ENCODE measurements at places on chromosomes 5 and 9. TPM values are rescaled to one million over a fixed set of nuclear protein-coding genes. Genes with fewer than 3 reads are reported as not detected.

The UBTD2 gene
- 48.8 TPM for total RNA-seq

The LRRC26 gene
- total RNA-seq = not detected

The BTNL9 gene
- 5.3 TPM for total RNA-seq

The WNT8A gene
- total RNA-seq = not detected

The ADAMTS6 gene
- total RNA-seq = 3.2 TPM

GRCh38 chr9:26744191-26744965 lies 148.2 kb downstream of the CAAP1 start:
- DNase-seq = peak; percentile 31

- no peak for DNase-seq
Measured at GRCh38 chr5:113178073-113178779, 201.6 kb downstream of the DCP2 start.

DNA sequence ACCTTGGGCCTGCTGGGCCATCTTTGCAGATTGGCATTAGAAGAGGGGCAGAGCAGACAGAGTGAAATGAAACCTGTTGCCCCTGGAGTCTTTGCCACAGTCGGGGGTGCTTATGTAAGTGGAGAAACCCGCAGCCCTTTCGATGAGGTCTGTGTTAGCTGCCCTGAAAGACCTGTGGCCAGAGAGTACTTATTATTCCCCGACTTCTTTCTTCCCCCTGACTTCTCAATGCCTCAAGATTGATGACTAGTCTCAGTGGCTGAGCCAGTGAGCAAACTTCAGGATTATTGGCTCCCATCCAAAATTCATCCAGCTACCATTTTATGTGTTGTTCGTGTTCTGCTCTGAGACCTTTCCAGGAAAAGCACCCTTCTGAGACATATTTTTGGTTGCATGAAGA lies 7.6 kb downstream of the NTRK2 start:
- DNase-seq = no peak

DNA sequence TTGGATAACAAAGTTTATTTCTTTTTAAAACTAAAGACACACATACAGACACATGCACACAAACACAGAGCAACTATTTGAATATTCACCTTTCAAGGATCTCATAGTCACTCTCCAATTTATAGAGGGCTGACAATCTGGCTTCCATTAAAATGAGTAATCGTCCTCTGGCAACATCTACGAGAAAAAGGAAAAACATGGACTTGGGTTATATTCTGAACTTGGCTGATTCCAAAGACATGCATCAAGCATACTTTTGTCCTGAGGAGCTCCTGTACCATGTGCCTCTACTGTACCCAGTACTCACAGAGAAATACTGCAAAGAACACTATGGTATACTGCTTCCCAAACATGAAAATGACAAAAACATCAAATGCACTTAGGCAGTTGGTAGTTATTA lies 15.4 kb downstream of the IARS1 start:
- no peak for DNase-seq

- no peak for DNase-seq
Measured at GRCh38 chr9:113992994-113993393, 85.1 kb downstream of the AMBP start.

DNA sequence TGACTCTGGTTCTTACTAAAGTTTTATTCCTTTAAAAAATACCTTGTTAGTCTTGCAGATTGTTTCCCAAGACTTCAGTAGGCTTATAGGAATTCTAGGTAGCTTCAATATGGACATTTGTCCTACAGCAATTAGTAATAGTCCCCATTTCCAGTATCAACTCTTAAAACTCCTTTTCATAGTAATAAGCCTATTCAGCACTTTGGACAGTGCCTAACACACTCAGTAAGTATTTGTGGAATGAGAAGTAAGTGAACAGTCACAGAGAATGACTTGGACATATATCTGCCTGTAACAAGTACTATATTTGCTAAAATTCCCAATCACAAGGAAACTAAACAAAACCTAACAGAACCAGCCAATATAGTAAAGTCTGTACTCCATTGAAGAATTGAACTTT lies 1291.8 kb upstream of the DMAC1 start:
- peak; percentile 42 for DNase-seq

DNA sequence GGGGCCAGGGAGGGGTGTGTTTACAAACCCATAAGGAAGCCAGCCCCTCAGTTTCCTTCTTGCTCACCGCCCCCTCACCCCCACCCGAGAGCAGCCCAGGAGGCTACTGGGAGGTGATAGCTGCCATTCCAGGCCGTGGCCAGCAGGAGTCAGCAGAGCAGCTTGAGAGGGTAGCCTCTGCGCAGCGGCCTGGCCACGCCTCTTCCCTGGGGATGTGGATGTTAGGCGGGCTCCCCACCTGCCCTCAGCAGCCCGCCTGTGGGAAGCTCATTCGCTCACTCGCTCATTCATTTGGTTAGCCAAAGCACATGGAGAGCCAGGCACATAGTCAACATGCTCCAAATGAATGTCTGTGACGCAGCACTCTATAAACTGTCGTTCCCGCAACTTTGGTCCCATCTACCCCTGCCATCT lies 6.1 kb upstream of the DPM2 start:
- DNase-seq = peak; percentile 82
